ENCODE measurements at places on chromosomes 12 and 14.

GRCh38 chr12:24632466-24632865 is 316.4 kb downstream of the BCAT1 start:
- DNase-seq, result no peak

GRCh38 chr12:81252228-81252627 is 174.3 kb downstream of the ACSS3 start:
- no peak for DNase-seq

- DNase-seq, result no peak
Measured at GRCh38 chr14:103138301-103139131, 15.3 kb downstream of the TNFAIP2 start.

- DNase-seq, result no peak
Measured at GRCh38 chr14:105286759-105287144, 14.0 kb downstream of the BRF1 start.

GRCh38 chr12:87008785-87009384 is 752.7 kb upstream of the MGAT4C start:
- DNase-seq, result no peak

GRCh38 chr12:92503029-92503931 is 199.5 kb upstream of the PLEKHG7 start:
- DNase-seq, result no peak

DNA sequence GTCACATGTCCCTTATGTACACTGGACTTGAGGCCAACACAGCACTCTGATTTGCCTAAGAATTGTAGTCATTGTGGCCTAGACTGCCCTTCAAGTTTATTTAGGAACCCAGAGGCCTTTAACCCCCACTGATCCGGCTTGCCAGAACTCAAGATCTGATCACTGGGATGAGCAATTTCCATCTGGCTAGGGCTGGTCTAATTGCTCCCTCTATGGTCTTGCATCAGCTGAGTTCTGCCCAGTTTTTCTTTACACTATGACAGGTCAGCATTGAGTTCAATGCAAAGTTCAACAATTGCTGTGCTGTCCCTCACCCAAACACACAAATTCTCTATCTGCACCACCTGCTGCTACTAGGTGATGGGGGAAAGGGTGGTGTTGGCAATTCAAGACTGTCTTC is 146.9 kb upstream of the MDGA2 start:
- DNase-seq, result no peak

GRCh38 chr12:102551186-102551585 is 70.8 kb upstream of the IGF1 start:
- DNase-seq, result no peak

GRCh38 chr14:103384450-103385151 is 614 bp upstream of the MARK3 start:
- DNase-seq, result no peak

DNA sequence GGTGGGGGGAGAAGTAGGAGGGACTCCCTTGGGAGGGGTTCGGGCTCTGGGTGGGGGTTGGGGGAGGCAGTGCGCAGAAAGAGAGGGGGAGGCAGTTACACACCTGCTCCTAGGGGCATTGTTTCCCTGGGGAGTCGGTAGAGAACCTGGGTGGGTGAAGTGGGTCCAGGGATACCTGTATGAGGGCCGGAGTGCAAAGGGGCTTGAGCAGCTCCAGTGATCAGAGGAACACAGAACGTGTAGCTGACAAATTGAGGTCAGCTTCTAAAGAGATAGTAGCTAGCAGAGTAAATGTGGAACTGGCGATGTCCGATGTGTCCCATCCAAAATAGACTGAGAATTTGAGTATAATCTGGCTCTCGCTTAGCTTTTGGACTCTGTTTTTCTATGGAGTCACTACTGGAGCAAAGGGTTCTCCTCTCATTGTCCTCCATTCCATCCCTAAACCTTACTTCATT is 502 bp downstream of the SMARCD1 start:
- DNase-seq, result no peak

DNA sequence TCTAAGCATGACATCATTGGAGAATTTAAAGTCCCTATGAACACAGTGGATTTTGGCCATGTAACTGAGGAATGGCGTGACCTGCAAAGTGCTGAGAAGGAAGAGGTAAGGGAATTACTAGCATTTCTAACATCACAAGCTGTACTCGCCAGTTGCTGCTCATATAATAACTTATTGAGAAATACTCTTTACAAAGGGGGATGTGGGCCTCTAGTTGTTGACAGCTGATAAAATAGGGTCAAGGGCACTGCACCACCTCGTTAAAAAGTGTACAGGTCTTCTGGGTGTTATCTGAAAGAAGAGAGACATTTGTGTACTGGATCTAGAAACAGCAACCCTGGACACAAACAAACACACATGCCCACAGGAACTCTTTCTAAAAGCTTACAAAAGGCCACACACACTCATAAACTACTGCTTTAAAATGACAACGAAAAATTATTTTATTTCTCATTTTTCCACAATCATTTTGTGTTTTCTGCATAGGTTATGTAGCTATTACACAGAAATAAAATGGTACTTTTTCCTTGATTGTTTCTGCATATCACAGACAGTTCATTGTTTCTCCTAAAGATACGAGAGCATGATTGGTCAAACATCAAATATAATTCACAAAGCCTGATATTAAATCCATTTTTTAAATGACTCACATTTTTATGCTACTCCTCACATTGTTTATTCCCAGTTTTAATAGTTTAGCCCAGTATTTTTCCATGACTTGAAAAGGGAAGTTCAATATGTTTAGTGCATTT is 391.1 kb downstream of the PAWR start:
- DNase-seq, result no peak

DNA sequence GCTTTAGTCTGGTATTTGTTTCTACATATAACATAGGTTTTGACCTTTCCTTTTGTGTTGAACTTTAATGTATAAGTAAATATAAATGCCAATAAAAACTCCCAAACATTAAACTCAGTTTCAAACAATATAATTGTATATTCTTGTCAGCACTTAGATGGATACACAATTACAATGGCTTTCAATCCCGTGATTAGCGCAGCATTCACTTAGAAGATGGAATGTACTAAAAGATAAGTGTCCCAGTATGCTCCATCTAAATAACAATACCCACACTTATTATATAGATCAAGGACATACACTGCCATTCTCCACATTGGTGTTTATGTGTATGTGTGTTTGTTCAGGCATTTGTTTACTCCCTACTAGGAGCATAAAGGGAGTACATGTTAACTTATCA is 193.1 kb downstream of the SOX5 start:
- no peak for DNase-seq

DNA sequence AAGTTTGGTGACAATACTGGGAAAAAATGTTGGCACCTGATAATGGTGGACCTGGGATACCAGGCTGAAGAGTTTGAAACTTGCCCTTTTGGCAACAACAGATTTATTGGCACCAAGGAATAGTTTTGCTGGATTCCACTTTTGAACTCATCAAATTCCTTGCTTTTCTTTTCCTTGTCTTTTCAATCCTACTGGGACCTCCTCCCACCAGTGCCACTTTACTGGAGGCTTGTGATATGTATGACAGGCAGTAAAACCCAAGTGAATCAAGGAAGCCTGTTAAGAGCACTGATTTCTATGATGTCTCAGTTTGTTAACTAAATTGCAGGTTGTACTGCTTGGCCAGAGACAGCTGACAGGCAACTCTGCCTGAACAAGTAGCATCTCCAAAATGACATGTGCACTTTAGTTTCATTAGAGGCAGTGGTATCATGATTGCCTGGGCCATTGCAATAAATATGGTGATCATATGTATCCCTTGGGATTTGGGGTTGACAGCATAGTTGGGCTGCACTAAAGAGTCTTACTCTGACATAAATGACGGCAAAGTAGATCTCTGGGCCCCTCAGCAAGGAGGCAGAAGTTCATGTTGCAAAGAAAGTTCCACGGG is 565.4 kb downstream of the DIO2 start:
- DNase-seq, result no peak

DNA sequence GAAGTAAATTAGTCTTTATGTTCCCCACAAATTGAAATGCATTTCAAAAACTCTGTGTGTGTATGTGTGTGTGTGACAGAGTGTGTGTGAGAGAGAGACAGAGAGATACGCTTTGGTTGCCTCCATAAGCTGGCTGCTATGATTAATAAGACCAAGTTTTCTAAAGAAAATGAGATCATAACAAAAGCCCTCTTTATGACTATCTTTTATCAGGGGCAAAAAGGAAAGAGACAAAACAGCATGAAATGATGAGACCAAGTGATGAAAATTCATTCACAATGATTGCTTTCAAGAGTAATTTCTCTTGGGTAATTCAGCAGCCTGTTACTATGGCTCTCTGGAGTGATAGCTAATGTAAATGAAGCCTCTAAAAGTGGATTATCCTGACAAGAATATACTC is 277.6 kb upstream of the PLEKHG7 start:
- DNase-seq, result no peak

DNA sequence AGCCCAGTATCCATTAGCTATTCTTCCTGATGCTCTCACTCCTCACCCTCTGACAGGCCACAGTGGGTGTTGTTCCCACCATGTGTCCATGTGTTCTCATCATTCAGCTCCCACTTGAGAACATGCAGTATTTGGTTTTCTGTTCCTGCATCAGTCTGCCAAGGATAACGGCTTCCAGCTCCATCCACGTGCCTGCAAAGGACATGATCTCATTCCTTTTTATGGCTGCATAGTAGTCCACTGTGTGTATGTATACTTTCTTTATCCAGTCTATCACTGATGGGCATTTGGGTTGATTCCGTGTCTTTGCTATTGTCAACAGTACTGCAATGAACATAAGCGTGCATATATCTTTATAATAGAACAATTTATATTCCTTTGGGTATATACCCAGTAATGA is 8.9 kb downstream of the ATG2B start:
- DNase-seq, result no peak

- no peak for DNase-seq
Measured at GRCh38 chr12:91687052-91688017, 458.3 kb downstream of the BTG1 start.

- DNase-seq, result no peak
Measured at GRCh38 chr14:104087505-104087904, 2.0 kb downstream of the ASPG start.

DNA sequence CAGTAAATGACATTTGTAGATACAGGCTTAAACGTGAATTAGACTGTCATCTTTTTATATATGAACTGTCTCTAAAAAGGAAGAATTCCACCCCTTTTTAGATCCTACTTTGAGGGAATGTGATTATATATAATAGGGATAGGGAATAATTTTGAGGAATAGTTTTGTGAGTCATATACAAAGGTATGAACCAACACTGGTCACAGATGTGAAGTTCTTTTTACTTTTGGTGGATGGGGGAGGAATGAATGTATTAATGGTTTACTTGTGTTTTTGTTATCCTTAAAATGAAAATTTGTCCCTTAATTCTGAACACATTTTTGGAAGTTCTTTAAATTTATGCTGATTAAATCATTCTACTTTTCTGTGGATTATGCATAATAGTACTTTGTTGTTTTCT is 30.4 kb downstream of the FRS2 start:
- no peak for DNase-seq

- DNase-seq, result no peak
Measured at GRCh38 chr12:112759786-112760185, 31.8 kb upstream of the RPH3A start.

DNA sequence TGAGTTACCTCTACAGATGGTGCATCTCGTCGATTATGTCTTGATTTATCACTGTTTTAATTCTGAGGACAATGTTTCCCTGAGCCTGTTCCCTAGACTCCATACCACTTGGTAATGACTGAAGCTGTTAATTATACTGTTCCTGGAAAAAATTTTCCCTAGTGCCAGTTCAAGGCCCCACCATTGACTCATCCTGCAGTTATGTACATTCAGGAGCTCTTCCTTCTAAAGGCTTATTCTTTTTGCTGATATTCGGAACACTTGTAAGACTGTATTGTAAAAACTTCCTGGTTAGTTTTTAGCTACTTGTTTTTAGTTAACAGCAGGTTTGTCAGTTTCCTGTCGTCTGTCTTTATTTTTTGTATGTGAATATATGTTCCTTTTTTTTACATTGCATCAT is 30.4 kb upstream of the PPP2R5E start:
- no peak for DNase-seq

DNA sequence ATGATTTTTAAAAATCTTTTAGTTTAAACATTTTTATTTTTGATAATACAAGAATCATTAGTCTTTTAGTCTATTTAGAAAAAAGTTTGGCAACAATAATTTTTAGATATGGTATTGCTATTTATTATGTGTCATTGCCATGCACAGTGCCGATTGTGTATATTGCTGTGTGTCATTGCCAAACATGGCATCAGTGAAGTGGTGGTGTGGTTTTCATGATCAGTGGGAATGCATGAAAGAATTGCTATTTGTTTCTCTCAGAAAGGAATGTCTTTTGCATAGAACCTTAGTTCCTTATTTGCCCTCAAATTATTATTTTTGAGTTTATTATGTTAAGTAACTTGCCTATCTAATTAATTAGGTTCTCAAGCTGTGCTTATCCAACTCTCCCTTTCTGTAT is 397.5 kb upstream of the PDE3A start:
- DNase-seq, result no peak

DNA sequence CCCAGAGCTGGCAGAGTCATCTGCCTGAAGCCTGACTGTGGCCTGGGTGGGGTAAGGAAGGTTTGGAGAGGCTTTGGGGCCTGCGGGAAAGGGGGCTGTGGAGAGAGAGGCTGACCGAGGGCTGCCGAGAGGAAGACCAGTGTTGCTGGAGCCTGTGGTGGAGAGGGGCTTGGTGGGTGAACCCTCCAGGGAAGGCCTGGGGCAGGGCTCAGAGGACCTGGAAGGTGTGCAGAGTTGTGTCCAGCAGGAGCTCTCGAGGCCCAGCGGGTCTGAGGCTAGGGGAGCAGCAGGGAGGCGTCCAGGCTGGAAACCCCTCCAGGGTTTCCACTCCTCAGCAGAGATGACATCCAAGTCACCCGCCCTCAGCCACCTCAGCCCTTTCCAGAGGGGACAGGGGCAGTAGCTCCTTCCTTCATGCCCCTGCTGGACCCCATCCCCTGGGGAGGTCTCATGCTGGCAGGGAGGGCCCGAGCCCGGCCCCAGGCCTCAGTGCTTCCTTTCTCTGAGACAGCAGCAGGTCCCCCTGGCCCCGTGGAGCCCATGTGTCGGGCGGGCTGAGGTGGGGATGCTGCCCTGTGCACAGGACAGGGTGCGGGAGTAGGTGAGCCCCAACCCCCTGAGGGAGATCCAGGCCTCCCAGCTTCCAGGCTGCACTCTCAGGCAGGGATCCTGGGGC is 8.4 kb downstream of the CEP170B start:
- no peak for DNase-seq

GRCh38 chr12:121017966-121018491 is 1.7 kb upstream of the C12orf43 start:
- DNase-seq, result no peak

DNA sequence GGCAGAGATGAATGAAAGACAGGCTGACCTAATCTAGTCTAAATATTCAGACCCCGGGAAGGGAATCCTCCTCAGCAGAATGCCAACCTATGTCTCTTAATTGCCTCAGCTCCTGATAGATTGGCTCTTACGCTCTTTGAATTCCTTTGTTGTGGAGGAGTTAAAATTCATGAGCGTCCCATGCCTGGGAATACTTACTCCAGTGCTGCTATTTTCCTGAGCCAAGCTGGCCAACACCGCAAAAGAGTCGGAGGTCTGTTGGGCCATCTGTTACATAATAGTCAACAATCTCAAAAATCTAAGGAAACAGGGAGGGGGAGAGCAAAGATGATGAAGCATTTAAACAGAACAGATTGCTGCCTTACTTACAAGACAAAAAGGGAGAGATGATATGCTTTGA is 182.8 kb downstream of the ASCL1 start:
- no peak for DNase-seq
